Mammary epithelial cell (primary cell): ENCODE measurements at places on chromosomes 6 and 20.

DNA sequence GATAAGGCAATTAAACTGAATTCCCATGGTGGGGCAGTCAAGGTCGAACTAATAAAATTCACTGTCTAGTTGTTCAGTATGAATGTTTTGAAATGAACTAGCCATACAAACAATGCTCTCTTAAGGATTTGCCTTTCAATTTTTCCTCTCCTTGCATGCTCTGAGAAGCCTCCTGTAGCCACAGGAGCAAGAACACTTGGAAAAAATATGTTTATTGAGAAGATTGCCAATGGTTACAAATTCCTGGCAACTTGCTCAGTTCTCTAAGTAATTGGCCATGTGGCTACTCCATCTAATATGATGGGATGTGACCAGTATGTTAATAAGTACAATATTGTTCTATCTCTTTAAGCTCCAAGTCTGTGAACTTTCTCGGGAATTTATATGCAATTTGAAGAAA is 49.4 kb downstream of the FUT9 start:
- no peak for DNase-seq

- DNase-seq, result no peak
Measured at GRCh38 chr20:61531553-61532345, 279.7 kb downstream of the CDH4 start.

DNA sequence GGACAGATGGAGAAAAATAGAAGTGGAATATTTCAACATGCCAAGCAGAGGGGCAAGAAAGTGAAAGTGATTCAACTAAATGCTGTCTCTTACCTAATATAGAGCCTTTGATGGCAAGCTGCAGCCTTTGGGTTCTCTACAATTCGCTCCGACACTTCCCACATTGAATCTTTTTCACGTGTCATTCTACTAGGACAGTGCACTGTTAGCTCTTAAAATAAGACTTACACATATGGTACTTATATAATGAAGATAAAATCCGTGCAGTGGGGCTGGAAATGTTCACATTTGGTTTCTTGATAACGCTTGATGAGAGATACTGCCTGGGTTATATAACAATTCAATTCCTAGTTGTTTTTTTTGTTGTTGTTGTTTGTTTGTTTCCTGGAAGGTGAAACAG is 502.4 kb downstream of the LMBRD1 start:
- DNase-seq, result no peak

- peak; percentile 48 for DNase-seq
Measured at GRCh38 chr6:44223319-44224028, at the start of gene SLC29A1. Gene SLC29A1, plus strand, starts transcription at chr6:44223595. Its CDS starts 3,719 bp downstream, at chr6:44227314.

DNA sequence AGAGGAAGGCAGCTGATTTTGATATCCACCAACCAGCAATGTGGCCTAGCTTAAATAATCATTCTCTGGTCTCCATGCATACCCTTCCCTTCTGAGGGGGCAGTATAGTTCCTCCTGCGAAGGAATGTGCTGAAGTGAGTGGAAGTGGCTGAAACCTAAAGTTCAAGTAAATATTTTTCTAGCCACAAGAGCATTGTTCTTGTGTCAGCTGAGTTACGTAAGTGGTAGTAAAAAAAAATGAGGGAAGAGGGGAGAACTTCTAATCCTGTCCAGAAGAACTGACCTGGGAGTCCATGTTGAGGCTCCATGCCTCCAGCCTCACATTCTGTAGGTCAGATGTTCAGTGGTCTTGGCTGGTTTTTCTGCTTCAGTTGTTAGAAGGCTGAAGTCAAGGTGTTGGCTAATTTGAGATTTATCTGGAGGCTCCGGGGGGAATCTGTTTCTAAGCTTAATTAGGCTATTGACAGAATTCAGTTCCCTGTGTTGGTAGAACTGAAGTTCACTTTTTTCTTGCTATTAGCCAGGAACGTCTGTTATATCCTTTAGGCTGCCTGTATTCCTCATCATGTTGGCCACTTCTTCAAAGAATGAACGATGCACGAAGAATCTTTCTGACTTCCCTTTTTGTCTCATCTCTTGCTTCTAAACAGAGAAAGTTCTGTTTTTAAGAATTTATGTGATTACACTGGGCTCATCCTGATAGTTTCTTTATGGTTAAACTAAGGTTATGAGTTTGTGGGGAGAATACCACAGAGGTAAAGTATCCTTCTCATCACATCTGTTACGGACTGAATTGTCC is 207.1 kb upstream of the PRSS16 start:
- DNase-seq, result no peak

DNA sequence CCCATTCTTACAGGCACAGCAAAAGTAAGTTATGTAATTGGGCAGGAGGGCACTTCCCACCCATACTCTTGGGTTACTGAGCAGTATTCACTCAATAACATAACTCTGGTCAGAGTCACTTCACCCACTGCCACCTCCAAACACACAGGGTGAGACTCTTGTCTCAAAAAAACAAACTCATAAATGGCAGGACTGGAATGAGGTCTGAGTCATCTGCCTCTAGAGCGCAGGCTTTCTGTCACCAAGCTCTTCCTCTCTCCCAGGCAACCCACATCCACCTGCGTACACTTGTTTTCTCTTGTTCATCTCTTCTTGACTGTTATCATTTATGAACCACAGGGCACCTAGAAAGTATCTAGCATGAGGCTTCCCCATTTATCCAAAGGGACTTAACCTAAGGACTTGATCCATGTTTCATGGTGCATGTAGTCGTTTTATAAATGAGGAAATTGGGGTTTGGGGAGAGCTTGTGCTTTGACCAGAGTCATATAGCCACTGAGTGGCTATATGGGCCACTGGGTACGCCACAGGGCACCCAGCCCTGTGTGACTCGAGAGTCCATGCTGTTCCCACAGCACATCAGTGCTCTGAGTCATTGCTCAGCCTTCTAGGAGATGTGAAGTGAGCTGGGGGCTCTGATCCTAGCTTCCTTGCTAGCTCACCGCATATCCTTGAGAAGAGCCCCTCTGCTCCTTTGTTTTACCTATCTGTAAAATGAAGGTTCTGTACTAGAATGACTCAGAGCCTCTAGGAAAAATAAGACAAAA is 22.4 kb downstream of the C20orf173 start:
- DNase-seq, result peak; percentile 16

- DNase-seq, result peak; percentile 70
Measured at GRCh38 chr6:116513224-116513875, 1.9 kb downstream of the CALHM5 start.

- DNase-seq, result no peak
Measured at GRCh38 chr6:11722805-11723631, 55.6 kb downstream of the ADTRP start.

DNA sequence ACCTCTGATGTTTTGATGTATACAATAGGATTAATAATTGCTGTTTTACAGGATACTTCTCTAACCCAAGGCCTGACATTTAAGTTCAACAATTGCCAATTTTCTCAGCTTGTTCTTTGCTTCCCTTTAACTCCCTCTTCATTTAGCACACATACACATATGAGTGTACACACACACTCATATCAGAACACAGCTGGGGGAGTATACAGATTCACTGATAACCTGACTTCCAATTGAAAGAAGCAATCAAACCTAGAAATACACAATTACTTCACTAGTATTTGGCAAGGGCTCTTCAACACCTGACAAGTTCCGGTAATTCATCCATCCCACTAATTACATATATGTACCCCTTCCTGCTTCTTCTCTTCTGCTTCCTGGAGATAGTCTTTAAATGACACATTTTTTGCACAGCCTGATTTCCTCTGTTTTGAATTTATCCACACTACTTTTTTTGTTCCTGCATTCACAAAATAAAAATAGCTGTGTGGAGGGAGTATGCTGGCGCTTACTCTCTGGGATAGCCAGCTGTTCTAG is 11.2 kb downstream of the UST start:
- no peak for DNase-seq
